Hindlimb muscle (tissue), 1 donor: ENCODE measurements at places on chromosomes 3 and 15.
A peak's percentile ranks its signal among the peaks of the same experiment; 100 is the strongest.

DNA sequence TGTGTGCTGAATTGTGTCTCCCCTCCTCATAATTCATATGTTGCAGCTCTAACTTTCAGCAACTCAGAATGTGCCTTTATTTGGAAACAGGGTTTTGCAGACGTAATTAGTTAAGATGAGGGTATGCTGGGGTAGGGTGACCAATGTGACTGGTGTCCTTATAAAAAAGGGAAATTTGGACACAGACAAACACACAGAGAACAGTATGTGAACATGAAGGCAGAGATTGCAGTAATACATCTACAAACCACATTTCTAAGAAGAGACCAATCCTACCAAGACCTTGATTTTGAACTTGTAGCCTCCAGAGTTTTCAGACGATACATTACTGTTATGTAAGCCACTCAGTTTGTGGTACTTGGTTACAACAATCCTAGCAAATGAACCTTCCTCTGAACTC is 817.8 kb downstream of the TUSC7 start:
- no peak for DNase-seq

DNA sequence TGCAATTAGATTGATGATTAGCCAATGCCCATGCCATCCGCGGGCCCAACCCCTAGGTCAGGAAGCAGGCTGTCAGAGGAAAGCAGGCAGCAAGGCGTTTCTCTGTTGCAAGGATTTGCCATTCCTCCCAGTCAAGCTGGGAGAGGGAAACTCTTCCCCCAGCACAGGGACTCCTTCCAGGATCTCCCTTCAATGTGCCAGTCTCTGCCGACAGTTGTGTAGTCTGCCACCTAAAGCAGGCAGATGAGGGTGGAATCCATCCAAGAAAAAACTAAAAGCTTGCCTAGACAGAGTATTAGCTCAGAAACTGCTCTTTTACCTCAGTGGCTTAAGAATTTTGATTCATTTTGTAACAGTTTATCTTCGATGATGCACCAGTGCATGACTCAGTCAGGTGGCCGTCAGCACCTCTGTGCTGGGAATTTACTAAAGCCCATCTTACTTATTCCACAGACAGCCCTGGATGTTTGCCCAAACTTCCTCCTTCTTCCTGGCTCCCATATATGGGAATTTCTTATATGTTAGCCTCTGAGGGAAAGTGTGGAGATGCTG is 501.5 kb upstream of the THBS1 start:
- peak; percentile 45 for DNase-seq

- DNase-seq: no peak
Observed at GRCh38 chr3:188233320-188233719, 79.4 kb downstream of the LPP start.

- no peak for DNase-seq
Observed at GRCh38 chr15:95459273-95459672, 871.2 kb upstream of the NR2F2 start.

- no peak for DNase-seq
Observed at GRCh38 chr15:59420108-59420507, 17.9 kb upstream of the FAM81A start.

- no peak for DNase-seq
Observed at GRCh38 chr15:35330916-35331315, 215.0 kb downstream of the DPH6 start.

DNA sequence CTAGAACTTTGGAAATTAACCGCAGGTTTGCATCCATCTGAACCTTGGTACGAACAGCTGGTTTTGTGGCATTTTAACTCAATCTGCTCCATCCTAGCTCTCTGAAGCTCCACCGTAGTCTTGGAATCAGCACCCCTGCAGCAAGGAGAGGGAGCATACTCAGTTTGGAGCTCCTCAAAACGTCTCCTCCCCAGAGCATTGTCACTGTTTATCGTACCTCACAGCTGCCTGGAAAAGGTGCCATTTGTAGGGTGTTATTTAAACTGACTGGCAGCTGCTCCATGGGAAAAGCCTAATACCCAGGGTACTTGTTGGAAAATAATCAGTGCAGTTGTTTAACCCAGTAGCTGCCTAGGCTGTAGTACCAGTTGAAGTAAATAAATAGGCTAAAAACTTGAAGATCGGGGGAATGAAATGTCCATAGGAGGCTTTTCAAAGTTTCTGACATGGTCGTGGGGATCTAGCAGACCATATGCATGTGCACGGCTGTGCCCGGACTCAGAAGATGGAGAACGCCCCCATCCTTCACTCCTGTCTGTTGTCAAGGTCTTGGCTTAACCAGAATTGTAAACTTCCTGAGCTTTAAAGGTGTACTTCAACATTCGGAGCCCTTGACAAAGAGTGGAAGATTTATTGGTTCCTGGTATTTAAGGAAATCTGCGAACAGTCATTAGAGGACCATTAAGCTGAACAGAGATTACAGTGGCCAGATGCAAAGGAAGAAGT is 43.9 kb downstream of the GHSR start:
- no peak for DNase-seq

DNA sequence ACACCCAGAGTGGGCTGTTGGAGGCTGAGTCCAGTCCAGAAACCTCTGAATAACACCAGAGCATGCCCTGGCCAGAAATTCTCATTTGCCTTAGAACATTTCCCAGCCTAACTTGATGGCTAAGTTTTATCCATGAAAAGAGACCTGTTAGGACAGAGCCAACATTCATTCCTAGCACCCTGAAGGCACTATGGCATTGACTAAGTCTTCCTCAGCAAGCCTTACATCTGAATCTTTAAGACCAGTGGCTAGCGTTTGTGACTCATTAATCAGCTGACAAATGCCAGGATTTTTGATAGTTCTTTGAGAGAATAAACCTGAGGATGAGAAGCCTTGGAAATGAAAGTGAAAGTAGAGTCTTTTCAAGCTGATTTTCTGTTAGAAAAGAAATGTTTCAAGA is 1087.1 kb upstream of the ALCAM start:
- no peak for DNase-seq

DNA sequence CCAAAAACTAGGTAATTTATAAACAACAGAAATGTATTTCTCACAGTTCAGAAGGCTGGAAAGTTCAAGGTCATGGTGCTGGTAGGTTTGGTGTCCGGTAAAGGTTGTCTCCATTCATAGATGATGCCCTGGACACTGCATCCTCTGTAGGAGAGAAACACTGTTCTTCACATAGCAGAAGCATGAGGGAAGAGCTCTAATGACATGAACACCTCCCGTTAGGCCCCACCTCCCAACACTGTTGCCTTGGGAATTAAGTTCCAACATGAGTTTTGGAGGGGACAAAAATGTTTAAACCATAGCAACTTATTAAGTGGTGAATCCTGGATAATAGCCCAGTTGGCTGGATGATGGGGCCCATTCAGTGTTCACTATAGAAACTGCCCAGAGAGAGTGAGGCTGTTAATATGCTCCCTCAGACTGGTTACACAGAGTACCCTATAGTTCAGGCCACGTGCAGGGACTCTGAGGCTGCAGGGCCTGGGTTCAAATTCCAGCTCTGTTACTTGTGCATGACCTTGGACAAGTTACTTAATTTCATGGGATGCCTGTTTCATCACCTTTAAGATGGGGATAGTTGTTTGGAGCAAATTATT is 37.0 kb downstream of the CCNL1 start:
- DNase-seq: no peak

DNA sequence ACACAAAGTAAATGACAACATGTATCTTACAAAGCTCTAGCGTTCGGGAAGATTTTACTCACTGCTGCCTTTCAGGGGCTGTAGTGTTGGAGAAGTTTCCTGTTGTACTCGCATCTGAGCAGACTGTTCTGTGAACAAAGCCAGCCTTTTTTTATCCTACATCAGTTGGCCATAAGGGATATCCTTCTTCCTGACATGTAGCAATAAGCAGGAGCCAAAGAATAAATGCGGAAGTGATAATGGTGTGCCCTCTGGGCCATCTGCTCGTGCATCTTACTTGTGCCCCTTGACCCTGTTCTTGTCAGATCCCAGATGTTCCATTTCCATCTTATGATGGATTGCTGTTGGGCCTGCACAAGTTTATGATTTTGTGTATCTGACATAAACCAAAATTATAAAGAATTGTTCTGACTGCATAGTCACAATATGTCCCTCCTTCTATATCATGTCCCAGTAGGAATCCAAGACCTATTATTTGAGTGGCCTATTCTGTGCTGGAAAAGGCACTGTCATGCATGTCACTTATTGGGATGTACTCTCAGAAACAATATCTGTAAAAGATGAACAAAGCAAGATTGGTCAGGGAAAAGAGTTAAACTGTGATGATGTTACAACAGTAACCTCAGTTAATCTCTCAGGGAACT is 631.3 kb downstream of the NSUN3 start:
- no peak for DNase-seq

DNA sequence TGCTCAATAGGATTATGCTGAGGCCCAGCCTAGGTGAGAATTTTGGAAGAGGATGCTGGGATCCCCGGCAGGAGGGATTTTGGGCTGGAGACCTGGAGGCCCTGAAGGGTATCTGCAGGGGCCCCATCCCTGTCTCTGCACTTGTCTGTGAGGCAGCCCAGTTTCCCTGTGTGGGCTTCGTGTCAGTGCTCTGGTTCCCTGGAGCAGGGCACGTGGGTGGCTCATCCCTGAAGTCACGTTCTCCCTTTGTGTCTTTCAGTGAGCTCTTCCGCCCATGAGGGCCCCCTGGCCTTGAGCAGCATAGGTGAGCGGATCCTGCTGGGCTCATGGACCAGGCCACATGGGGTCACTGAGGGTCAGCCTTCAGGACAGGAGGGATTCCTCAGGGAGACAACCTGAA is 217.9 kb downstream of the SNRPN start:
- DNase-seq: no peak

GRCh38 chr15:37793851-37794250 is 140.6 kb upstream of the TMCO5A start:
- DNase-seq: no peak

- no peak for DNase-seq
Observed at GRCh38 chr3:17420668-17421067, 321.8 kb downstream of the TBC1D5 start.

- no peak for DNase-seq
Observed at GRCh38 chr3:100602506-100603444, 6.6 kb upstream of the ADGRG7 start.

- DNase-seq: no peak
Observed at GRCh38 chr15:70060214-70060992, 37.3 kb downstream of the TLE3 start.

GRCh38 chr3:195838714-195839113 is 27.0 kb upstream of the MUC4 start:
- DNase-seq: no peak

GRCh38 chr15:65346856-65347598 is 30.8 kb downstream of the IGDCC3 start:
- no peak for DNase-seq

DNA sequence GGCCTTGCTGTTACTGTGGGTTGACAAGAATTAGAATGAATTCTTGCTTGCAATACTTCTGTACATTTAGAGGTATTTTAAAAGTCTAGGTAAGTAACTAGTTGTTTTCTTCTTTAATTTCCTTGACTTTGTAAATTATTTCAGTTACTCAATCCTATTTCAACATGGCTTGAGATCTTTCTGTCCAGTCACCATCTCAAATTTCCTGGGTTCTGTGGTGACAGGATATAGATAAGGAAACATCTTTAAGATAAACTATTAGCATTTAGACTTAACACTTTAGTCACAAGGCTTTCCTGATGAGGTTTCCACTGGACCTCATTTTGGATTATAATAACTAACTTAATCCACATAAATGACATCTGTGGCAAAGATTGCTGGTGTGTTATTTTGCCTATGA is 195.9 kb upstream of the DPH6 start:
- DNase-seq: no peak

- no peak for DNase-seq
Observed at GRCh38 chr15:81942157-81942556, 103.7 kb downstream of the MEX3B start.

DNA sequence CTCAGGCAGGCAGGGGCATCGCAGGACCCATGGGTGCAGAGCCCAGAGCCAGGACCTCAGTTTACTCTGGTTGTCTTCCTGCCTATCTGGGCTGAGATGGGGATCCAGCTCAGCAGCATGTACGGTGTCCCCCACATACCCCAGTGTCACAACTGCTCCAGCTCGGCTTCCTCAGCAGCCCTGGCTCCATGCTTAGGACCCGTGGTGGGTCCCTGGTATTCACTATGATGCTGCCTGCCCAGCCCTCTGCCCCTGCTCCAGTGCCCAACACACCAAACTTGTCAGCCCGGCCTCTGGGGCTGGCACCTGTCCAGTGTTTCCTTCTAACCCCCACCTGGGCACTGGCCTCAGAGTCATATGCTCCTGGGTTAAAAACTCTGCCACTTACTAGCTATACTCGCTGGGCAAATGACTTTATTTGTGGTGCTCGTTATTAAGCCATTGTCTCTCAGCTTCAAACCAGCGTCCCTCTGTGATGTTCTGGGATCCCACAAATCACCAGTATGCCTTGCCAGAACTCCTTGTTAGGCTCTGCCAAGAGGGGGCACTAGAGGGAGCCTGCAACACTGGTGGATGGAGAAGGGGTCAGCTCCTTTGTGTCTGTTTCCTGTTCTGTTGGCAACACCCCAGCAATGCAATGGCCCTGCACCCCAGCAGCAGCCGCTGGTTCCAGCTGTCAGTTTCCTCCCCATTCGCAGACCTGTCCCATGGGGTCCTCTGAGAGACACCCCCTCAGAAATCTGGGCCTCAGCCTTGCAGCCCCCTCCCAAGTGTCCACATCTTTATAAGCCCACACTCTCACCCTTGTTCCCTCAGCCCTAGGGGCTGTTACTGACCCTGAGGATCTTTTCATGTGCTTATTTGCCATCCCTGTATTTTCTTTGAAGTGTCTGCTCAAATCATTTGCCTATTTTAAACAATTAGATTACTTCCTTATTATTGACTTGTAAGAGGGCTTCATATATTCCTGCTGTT is 24.1 kb upstream of the MRPS22 start:
- no peak for DNase-seq

DNA sequence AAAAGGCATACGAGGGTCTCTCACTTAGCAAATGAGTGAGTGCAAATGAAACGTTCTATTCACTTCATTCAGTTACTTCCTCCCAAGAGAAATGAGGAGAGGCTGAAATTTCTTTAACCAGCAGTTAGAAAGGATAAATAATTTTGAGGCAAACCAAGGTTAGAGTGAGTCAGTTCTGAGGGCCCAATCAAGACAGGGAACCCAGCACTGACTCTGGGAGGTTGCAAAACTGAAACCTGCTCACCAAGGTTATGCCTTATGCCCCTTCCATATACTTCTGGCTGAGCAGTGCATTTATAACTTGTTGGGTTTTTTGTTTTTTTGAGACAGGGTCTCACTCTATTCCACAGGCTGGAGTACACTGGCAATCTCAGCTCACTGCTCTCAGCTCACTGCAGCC is 4.5 kb upstream of the RPSA start:
- no peak for DNase-seq
